ENCODE measurements at places on chromosomes 2 and 18.

- DNase-seq = no peak
These were observed 878.8 kb downstream of the TSN start for GRCh38 chr2:122634256-122634655.

DNA sequence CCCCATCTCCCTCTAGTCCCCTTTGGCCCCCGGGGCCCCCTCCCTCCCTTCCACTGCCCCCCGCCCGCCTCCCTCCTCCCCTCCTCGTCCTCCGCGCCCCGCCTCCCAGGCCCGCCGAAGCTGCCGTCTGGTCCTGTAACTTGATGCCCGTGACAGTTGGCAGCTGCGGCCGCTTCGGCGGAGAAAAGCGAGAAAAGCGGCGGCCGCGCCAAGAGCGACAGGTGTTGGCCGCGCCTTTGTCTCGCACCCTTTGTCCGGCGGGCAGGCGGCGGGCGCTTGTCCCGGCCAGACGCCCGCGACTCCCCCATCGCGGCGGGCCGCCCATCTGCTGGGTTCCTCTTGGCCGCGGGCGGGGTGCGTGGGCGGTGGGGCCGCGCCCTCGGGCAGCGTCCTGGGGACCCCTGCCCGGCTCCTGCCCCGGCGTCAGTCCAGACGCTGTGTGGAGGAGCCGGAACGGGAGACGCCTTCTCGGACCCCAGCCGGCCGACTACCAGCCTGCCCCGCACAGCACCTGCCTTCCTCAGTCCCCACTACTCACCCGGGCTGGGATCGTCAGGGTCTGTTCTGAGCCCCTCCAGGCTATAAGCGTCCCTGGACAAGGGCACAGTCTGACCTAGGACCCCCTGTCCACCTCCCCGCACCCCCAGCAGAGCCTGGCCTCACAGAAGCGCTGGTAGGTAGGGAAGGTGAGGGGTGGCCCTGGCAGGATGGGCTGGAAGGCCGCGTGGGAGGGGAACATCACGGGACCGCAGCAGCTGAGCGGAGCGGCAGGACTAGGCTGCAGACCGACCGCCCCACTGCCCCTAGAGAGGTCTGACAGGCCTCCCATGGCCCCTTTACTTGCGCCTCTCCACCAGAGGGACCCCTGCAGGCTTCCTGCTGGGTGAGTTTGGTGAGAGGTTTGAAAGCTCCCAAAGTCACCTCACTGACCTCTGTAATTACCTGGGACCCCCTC, 1.2 kb upstream of the HES6 start:
- DNase-seq = no peak

- DNase-seq = no peak
These were observed 96.6 kb upstream of the STK17B start for GRCh38 chr2:196268025-196268424.

GRCh38 chr18:75679331-75679730, 251.8 kb upstream of the SMIM21 start:
- no peak for DNase-seq

DNA sequence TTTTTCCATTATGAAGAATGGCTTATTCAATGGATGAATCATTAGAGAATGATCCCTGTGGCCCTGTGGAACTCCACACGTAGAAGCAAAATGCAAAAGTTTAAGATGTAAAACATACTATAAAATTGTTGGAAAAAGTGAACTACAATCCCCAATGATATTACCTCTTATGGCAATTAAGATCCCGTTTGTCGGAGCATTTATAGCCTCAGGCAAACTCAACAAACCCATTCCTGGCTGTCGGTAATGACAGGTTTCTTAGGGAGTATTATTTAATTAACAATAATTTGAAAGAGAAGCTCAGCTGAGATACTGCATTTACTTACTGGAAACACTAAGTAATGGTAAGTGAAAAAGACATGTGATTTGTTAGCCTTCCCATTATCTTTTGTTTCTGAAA, 138.3 kb downstream of the CDH20 start:
- no peak for DNase-seq

GRCh38 chr18:61502472-61502871, 169.2 kb downstream of the CDH20 start:
- no peak for DNase-seq

- DNase-seq = no peak
These were observed 399.3 kb downstream of the LRATD1 start for GRCh38 chr2:15031745-15032240.

- no peak for DNase-seq
These were observed 48.0 kb upstream of the ITM2C start for GRCh38 chr2:230816735-230817134.

GRCh38 chr2:95044601-95045000, 19.1 kb downstream of the MAL start:
- DNase-seq = no peak

DNA sequence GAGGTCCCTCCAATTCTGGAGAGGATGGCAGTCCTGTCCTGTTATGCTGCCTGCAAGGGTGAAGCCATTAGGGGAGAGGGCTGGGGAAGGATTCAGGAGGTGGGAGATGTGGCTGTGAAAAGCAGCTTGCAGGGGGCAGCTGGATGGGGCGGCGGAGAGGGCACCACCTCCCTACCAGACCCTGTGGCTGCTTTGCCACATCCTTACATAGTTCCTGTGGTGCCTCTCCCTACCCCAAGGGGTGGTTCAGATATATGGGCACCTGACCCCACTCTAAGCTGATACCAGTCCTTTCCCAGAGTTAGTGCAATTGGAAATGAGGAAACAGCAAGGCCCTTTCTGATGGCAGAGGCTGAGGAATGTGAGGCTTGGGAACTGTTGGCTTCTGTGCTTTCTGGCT, 6.1 kb upstream of the ACOXL start:
- DNase-seq = no peak

DNA sequence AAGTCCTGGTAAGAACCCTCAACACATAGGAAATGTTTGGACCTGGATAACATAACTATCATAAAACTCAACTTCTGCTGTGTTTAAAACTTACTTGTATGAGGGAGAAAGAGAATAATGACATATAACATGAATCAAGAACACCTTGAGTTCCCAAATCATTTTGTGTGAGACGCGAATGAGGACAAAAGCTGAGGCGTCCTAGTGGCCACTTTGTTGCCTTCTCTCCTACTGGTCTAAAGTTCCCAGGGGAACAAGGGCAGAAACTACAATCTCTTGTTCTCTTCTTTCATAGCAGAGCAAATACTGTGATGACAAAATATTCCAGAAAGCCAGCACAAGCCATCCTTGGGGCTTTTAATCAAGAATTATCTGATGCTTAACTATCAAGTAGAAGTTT, 8.3 kb upstream of the LCT start:
- no peak for DNase-seq

DNA sequence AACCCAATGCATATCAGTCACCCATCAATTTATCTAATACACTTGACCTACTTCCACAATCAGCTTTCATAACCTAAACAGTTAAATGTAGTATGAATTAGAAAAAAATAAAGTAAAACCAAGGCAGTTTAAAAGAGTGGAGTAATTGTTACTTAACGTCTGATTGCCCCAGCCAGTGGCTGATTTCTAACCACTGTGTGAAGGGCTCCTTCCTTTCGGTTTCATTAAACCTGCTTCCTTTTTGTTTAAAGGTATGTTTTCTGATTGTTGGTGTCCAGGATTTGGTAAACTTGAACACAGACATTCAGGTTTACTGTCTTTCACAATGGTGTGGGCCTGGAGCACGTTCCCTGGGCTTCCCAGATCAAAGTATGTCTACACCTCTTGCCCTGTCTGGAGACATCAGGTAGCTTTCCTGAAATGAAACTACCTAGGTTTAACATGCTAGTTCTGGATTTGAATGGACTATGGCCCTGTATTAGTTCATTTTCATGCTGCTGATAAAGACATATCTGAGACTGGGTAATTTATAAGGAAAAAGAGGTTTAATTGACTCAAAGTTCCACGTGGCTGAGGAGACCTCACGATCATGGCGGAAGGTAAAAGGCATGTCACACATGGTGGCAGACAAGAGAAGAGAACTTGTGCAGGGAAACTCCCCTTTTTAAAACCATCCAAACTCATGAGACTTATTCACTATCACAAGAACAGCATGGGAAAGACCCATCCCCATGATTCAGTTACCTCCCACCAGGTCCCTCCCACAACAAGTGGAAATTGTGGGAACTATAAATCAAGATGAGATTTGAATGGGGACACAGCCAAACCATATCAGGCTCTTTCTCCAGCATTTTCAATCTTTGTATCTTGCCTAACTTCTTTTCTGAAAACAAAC, 605.2 kb upstream of the ID2 start:
- DNase-seq = no peak

- DNase-seq = no peak
These were observed 42.6 kb downstream of the GREB1 start for GRCh38 chr2:11576398-11576797.

DNA sequence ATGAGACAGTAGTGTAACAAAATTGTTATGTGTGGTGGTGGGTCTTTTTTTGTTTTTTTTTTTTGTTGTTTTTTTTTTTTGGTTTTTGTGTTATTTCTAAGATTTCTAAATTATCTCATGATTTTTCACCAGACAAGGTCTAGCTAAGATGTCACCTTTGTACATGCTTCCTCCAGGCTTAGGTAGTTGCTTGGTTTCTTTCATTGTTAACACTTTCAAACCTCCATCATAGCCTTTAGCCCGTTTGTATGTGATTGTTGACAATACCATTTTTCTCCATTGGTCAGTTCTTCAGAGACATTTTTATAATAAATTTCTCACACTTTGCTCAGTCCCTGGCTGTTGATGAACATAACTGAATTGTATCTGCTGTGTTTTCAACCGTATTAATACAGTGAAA, 2.2 kb downstream of the RELCH start:
- DNase-seq = no peak

- DNase-seq = no peak
These were observed 365.3 kb downstream of the TDRD15 start for GRCh38 chr2:21489080-21489479.

DNA sequence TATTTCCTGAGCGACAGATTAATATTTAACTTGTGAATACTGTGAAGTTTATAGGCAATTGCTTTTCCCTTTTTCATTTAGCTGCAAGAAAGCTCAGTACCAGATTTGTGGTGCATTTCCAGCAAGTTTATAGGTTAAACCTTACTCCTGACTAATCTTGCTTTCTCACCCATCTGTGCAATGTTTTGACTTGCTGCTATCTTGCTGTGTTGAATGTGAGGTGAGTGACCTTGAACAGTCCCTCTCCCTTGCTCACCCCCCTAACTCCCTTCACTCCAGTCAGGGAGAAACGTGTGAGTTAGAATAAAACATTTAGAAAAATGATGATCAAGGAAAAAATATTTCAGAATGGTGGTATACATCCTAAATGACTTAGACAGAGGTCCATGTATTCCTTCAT, 39.8 kb upstream of the PARD3B start:
- DNase-seq = no peak

- DNase-seq = no peak
These were observed 238.8 kb downstream of the ACTR3 start for GRCh38 chr2:114128725-114129124.

- DNase-seq = no peak
These were observed 74.0 kb downstream of the CMPK2 start for GRCh38 chr2:6791682-6792081.

GRCh38 chr2:240305369-240305962, 130.0 kb upstream of the GPC1 start:
- DNase-seq = no peak

DNA sequence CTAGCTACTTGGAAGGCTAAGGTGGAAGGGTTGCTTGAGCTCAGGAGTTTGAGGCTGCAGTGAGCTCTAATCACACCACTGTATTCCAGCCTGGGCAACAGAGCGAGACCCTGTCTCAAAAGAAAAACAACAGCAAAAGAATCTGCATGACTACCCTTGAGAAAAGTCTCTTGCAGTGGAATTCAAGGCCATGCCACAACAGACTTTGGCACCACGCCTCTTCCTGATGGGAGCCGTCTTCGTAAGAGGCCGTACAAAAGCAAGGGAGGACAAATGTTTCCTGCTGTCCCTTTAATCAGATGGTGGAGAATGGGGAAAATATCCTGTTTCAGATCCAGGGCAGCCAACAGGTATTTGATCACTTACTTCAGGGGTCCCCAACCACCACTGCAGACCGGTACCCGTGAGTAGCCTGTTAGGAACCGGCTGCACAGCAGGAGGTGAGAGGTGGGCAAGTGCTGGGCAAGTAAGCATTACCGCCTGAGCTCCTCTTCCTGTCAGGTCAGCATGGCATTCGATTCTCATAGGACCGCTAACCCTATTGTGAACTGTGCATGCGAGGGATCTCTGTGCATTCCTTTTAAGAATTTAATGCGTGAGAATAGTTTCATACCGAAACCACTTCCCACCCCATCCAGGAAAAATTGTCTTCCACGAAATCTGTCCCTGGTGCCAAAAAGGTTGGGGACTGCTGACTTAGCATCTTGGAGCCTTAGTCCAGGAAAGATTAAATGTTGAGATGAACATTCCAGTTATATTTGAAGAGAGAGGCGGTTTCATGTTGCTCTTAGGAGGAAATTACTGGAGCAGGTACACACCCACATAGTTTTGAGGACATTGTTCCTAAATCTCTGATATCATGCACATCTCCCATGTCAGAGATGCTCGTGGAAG, 94.4 kb upstream of the XPO1 start:
- DNase-seq = no peak

DNA sequence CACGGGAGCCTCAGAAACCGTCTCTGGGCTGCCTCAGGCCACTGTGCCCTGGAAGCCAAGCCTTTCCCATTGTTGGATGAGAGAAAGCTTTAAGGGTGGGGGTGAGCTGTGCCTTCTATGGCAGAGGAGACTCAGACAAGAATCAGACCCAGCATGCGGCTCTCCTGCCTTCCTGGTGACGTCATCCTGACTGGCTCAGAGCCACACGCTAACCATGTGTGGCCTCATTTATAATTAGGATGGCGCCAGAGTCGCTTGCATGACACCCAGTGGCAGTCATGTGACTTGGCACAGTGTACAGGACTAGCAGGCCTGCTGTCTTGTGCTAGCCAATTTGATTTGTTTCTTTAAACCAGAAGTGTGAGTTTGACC, 99.1 kb downstream of the SH3BP4 start:
- no peak for DNase-seq

- no peak for DNase-seq
These were observed 139.0 kb downstream of the TRIM43 start for GRCh38 chr2:95730813-95731212.

- DNase-seq = no peak
These were observed 395.8 kb downstream of the LNPK start for GRCh38 chr2:175606010-175606841.

- no peak for DNase-seq
These were observed 484.3 kb downstream of the PTPRM start for GRCh38 chr18:8051453-8051852.

GRCh38 chr2:83459456-83459855, 999.6 kb downstream of the SUCLG1 start:
- no peak for DNase-seq

DNA sequence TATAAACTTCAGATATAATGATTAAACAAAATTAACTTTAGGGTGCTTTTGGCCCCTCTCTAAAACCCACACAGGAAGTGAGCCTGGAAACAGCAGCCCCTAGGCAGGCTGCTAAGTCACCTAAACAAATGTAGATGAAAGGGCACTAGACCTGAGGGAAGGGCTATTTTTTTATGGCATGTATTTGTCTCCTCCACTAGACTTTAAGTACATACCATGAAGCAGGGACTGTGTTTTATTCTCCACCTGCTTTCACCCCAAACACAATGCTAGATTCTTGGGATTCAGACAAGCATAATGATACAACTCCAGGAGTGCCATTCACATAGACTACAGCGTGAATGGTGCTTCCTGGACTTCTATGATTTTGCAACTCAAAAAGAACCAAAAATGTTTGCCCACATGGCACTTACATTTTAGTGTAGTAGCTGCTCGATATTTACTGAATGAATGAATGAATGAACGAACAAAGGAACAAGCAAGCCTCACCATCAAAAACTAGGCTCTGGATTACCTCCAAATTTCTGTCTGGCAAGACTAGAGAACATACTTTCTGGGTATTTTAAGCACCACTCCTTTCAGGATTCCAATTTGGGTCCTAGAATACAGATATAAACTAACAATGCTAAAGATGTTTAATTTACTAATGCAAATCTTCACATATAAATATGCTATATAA, 10.1 kb downstream of the ATAD2B start:
- DNase-seq = no peak
